ENCODE measurements at places on chromosomes 5 and 9. TPM values are rescaled to one million over a fixed set of nuclear protein-coding genes. Genes with fewer than 3 reads are reported as not detected.

DNA sequence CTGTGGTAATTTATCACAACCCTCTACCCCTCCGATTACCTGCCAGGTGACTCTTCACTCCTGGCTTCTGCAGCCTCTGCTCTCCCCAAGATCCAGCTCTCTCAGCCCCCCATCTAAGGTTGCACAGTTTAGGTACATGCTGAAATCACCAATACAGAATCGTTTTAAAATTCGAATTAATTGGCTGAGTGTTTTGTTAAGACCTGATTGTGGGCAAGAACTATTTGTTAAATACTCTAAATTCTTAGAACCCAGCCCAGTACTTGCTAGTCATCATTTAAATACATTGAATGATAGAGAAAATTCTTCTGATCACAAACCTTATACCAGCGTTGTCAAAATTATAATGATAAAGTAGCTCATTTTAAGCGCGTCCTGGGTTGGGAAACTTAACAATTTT is 147.5 kb upstream of the CDKN2B start:
- no peak for DNase-seq

DNA sequence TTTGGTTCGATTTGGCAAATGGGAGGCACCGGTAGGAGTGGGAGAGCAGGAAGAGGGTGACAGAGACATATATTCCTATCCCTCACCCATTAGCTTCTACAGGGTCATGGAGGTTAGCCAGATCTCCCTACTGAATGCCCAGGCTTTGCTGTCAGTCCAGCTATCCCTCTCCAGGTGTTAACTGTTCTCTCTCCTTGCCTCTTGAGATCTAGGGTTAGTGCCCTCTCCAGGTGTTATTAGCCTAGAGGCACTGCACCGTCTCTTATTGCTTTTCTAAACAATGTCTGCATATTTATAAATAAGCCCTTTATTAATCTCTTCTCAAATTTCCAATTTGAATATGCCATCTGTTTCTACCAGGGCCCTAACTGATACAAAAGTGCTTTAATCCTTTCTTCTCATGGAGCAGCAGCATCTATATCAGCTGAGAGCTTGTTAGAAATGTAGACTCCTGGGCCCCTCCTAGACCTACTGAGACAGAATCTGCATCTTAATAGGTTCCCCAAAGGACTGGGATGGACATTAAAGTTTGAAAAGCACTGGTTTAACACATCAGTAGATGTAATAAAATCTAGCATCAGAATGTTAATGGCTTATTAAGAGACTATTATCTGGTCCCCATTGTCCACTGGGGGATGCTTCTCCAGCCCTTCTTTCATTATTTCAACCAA is 322.5 kb upstream of the SLC24A2 start:
- DNase-seq: no peak

- DNase-seq: no peak
Measured at GRCh38 chr9:21969011-21969940, 24.9 kb downstream of the CDKN2A start.

UBLCP1 gene
- 43.0 TPM for total RNA-seq

PRRX2 gene
- 7.1 TPM for total RNA-seq

- DNase-seq: no peak
Measured at GRCh38 chr5:150153957-150154617, 1.6 kb downstream of the PDGFRB start.
